ENCODE measurements at places on chromosomes 13 and 19. TPM values are rescaled to one million over a fixed set of nuclear protein-coding genes. Genes with fewer than 3 reads are reported as not detected.

PLPPR3 gene
- not detected for total RNA-seq

GRCh38 chr19:14094854-14095253 lies 4.3 kb upstream of the SAMD1 start:
- H3K4me1 ChIP-seq, result peaks cover 12% of the 10 kb centered on the region
- no peaks in the 10 kb centered on the region for H3K27me3 ChIP-seq
- no peak overlapping the region for H3K4me3 ChIP-seq
- DNase-seq, result no peak

DNA sequence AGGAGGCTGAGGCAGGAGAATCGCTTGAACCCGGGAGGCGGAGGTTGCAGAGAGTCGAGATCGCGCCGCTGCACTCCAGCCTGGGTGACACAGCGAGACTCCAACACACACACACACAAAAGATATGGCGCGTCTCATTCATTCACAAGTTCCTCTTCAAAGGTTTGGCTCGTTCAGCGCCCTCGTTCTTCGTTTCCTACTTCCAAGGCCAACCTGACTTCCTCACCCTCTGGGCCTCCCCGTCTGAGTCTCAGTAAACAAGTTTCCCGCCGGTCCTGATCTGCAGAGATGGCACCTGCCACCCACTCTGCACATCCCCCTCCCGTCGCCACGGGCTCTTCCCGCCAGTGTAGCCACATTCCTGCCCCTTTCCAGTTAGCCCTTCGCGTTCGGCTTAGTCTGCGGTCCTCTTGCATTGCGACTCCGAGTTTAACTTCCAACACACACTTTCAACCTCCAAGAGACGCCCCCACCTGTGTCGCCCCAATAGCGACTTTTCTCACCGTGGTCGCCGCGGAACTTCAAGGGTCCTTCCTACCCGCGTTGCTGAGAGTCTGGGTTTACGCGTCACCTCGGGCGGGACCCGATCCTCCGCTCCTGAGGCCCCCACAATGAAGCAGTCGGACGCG lies 1.3 kb upstream of the BSG start:
- H3K4me3 ChIP-seq, result peak overlapping the region; percentile 92
- DNase-seq, result peak; percentile 75
- H3K4me1 ChIP-seq, result peaks cover 29% of the 10 kb centered on the region
- peaks cover 4% of the 10 kb centered on the region for H3K36me3 ChIP-seq

GRCh38 chr13:33611121-33611805 lies 206.7 kb upstream of the RFC3 start:
- DNase-seq, result no peak
- peak overlapping the region; percentile 94 for H3K27ac ChIP-seq
- no peaks in the 10 kb centered on the region for H3K36me3 ChIP-seq
- H3K27me3 ChIP-seq, result no peaks in the 10 kb centered on the region

- H3K27ac ChIP-seq, result no peak overlapping the region
- H3K4me3 ChIP-seq, result no peak overlapping the region
- peaks cover 7% of the 10 kb centered on the region for H3K4me1 ChIP-seq
- no peaks in the 10 kb centered on the region for H3K36me3 ChIP-seq
These were observed 14.6 kb downstream of the GNA11 start for GRCh38 chr19:3108775-3109174.
